ENCODE measurements at places on chromosomes 2 and 18.
A peak's percentile ranks its signal among the peaks of the same experiment; 100 is the strongest.

- DNase-seq = no peak
Observed at GRCh38 chr18:6661692-6662415, 67.7 kb upstream of the ARHGAP28 start.

DNA sequence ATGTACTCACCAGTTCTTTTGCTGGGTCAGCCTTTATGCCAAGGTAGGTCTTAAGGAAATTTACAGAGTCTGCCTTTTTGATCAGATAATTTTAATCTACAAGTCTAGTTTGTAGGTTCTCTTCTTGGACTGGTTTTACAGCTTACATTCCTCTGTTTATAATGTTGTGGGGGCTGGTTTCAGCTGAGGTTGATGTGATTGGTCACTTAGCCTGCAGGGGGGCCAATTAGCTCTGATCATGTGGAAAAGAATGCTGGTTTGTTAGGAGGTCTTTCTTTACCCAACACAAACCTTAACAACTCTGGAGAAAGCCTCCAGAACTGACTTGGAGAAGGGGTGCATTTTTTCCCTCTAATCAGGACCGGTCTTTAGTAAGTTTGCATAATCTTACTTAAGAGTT, at the start of gene KCNJ13:
TSS of gene KCNJ13 (minus strand) at position 131 of the 400 bp plus-strand sequence. CDS start 5,203 bp downstream, outside the sequence.
- DNase-seq = no peak

DNA sequence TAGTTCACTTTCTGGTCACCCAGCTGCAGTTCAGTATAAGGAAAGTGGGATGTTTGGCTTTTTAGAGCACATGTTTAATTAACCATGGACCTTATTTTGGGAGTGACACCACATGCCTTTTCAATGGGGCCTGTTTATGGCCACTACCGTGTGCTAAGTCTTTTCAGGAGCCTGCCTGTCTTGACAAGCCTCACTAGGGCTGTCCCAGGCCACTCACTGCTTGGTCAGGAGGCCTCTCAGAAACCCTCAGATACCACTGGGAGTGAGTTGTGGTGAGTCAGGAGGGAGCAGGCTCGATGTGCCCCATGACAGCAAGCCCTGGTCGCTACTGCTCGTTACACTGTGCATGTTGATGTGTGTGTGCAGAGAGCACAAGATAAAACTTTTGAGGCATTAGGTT, 123.0 kb downstream of the MAP4K4 start:
- peak; percentile 83 for DNase-seq

- peak; percentile 54 for DNase-seq
Observed at GRCh38 chr2:24262421-24262970, 87.6 kb downstream of the FAM228A start.

DNA sequence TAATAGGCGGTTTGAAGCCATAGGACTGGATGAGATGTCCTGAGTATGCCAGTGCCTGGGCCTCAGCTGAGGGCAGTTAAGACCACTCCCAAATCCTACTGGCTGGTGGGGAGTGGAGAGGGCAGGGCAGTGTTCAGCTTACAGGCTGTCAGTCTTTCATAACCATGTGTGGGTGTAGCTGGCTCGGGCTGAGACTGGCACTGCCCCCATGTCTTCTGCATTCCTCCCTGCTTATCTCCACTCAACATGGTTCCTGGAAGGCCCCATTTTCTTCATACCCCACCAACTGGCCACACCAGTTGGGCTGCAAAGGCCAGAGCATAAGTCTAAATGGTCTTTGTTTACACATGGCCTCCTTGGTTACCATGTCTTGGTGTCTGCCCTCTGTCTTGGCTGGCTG, 17.2 kb upstream of the IL37 start:
- no peak for DNase-seq

DNA sequence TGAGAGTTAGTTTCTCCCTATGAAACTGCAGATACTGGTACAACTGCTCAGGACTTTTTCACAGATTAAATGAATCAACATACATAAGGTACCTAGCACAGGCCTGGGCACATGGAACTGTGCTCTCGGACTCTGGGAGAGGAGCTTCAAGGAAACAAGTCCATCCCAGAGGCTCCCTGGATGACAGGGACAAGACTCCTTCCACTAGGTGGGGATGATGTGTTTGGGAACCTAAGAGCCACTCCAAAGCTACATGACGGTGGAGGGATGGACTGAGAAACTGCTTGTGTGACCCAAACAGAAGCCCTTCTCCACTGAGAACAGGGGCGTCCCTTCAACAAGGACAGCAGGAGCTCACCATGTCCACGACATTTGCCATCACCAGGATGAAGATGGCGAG, 37.1 kb downstream of the CENPO start:
- DNase-seq = peak; percentile 59

DNA sequence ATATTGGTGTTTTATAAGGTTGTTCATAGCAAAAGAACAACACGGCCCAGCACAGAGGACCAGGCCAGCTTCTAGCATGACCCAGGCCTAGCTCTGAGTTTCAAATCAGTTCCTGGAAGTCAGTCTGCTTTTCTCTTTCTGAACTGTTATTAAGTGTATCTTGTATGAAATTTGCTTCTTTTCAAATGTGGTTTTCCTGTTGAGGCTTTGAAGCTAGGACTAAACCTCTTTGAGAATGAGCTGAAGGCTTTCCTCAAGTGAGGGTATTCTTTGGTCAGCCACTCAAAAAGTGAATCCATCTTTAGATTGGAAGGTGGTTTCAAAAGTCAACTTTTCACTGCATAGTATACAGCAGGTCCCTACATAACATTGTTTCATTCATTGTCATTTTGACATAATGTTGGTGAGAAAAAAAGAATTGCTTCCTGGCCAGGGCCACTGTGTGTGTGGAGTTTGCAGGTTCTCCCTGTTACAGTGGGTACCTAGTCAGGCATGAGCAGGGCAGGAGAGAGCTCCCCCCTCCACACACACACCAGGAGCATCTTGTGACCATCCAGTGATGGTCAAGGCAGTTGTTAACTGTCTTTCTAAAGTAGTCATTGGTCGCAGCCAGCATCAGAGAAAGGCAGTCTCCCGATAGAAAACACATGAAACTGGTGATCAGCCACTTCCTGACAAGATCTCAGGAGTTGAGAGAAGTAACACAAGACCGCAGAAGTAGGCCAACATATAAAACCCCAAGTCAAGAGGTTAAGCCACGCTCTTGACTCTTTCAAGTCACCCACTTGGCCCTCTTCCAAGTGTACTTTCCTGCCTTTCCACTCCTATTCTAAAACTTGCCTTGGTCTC, 6.7 kb upstream of the ACAA2 start:
- DNase-seq = peak; percentile 11

- peak; percentile 81 for DNase-seq
Observed at GRCh38 chr2:197251576-197251975, 59.0 kb downstream of the ANKRD44 start.

DNA sequence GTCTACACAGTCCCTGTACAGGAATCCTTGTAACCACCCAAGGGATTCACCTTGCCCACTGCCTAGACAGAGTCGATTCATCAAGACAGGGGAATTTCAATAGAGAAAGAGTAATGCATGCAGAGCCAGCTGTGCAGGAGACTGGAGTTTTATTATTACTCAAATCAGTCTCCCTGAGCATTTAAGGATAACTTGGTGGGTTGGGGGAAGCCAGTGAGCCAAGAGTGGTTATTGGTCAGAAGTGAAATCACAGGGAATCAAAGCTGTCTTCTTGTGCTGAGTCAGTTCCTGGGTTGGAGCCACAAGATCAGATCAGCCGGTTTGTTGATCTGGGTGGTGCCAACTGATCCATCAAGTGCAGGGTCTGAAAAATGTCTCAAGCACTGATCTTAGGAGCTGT, 17.8 kb upstream of the FAM98A start:
- DNase-seq = no peak

GRCh38 chr2:55901941-55902340, 21.6 kb downstream of the EFEMP1 start:
- no peak for DNase-seq

- DNase-seq = no peak
Observed at GRCh38 chr18:3120356-3120755, 99.4 kb downstream of the MYOM1 start.

DNA sequence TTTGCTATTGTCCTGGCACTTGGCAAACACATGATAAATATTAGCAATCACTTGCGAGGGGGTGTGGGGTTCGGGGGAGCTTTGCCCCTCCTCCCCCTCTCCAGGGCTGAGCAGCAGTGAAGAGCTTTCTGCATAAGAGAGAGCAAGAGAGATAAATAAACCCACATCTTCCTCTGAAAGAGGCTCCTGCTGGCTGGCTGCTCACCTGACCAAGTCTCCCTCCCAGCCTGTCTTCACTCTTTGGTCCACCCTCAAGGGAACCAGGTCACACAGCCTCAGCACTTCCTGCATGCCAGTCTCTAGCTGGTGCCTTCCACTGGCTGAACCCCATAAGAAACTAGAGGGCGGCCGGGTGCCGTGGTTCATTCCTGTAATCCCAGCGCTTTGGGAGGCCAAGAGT, 18.5 kb upstream of the YWHAQ start:
- DNase-seq = no peak

GRCh38 chr2:105732955-105733607, 11.6 kb upstream of the NCK2 start:
- DNase-seq = no peak

DNA sequence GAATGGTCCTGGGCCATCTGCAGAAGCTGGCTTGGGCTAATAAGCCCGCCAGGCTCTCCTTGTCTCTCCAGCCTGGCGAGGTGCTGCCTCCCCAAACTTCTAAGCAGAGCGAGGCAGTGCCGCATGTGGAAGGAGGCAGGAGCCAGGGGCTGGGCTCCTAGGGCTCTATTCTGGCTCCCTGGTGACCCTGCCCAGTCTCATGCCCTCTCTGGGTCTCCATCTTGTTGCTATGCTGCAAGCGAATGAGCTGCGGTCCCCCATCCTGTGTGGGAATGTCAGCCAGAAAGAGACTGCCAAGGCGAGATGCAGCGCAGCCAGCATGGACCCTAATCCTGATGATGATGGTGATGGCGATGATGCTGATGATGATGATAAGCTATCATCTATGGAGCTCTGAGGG, 48.7 kb downstream of the TNS1 start:
- no peak for DNase-seq

- no peak for DNase-seq
Observed at GRCh38 chr2:147603447-147603846, 241.4 kb upstream of the ACVR2A start.

DNA sequence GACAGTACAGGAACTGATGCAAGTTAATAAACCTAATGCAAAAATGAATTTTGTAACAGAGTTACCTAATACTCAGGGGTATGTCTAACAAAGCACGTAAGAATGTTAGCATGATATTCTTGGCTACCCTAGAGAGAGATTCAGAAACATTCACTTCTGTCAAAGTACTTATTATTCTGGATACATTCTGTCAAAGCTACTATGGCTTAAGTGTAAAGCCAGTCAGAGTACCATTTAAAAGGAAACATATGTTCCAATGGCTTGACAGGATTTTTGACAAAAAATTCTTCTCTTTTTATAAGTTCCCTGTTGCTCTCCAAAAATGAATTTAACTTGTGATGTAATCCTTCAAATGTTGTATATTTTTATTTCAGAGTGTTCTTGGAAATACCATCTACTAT, 85.5 kb downstream of the PIGN start:
- DNase-seq = peak; percentile 40

- DNase-seq = no peak
Observed at GRCh38 chr18:24790347-24790746, 329.9 kb downstream of the HRH4 start.

DNA sequence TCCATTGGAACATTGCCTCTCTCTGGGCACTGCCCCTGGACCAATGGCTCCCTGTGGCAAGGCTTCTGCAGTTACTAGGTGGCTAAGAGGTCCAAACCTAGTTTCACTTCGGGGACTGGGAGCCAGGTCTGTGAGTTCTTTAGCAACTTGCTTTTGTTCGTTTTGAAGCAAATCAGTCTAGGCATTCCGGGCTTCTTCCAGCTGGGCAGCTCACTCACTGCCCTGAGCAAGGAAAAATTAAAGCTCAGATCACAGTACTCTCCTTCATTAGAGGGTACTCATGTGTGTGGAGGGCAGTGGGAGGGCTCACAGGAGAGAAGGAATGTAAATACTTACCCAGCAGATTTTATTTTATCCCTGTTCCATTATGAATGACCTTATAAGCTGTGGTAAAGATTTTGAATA, 80.3 kb downstream of the SPP2 start:
- DNase-seq = no peak

DNA sequence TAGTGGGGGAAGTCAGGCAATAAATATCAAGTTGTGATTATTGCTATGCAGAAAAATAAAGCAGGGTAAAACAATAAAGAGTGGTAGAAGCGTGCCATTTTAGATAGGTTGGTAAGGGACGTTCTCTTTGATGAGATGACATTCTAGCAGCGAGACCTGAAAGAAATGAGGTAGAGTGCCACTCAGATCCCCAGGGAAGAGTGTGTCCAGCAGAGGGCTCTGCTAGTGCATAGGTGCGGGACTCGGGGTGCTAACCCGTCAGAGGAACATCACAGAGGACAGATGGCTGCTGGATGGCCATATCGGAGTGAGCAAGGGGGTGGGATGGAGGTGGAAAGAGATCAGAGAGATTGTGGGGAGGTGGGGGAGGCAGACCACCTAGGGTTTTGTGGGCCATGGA, 16.3 kb upstream of the GTF2A1L start:
- peak; percentile 21 for DNase-seq

DNA sequence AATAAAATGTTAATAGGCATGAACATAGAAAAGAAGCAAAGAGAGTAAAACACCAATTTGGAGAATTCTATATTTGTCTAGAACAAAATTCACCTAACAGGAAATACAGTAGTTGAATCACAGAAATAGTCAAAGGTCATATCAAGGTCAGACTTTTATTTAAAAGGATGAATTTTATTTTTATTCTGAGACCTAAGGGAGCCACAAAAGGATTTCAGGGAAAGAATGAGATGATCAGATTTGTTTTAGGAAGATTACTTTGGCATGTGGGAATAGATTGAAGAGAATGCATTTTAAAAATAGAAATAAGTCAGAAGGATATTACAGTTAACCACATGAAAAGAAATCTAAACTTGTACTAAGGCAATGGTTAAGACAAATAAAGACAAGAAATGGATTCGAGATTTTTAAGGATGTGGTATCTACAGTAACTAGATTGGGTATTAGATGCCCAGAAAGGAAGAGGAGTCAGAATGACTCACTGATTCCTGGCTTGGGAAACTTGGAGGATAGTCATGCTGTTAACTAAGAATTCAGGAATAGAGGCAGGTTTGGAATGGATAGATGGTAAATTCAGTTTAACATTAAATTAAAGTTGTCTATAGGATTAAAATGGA, 56.0 kb downstream of the METTL4 start:
- DNase-seq = peak; percentile 82

- DNase-seq = no peak
Observed at GRCh38 chr18:79812052-79812451, 14.3 kb downstream of the KCNG2 start.

DNA sequence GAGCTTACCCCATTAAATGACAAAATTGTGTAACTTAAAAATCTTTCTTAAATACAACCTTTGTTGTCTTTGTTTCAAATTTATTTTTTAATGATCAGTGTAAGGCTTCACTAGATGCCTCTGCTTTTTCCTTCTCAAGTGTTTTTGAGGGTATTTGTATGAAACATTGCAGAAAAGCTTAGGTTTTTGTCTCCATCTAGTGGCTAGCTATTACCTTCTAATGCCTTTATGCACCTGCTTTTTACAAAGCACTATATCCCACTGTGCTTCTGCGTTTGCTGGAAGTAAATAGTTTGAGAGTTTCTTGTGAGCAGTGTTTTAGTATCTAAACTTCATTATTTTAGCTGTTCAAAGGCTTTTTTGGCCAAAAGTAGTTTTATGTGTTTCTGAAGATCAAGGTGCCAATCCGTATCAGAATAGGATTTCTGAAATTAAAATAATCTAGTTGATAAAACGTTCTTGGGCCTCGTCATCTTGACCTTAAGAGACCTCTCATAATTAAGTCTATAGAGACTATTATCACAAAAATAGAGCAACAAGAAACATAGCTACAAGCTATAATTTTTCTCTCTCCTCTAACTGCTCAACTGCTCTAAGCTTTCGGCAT, 47.0 kb downstream of the IWS1 start:
- peak; percentile 82 for DNase-seq

Measured in cardiac fibroblast (primary cell).